Activated effector memory CD4-positive, alpha-beta T cell treated with Interleukin-2 at 50 U/mL for 16 hours (primary cell): ENCODE measurements at places on chromosomes 12 and 14.

DNA sequence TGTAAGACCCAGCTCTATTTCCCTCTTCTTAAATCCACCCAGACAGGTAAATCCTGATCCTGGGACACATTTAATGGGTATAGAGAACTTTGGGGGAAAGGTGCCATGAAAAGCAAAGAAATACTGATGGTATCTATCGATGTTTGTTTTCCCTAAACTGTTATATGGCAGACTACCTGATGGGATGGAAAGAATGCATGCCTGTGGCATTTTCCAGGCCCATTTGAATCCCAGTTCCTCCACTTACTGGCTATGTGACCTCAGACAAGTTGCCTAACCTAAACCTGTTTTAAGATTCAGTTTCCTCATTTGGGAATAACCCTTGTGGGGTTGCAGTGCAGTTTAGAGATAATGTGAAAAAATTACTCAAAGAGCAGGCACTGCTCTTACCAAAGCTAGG lies 404.5 kb downstream of the FUT8 start:
- DNase-seq: no peak

GRCh38 chr12:13071305-13072280 lies 27.4 kb downstream of the FAM234B start:
- no peak for DNase-seq

- no peak for DNase-seq
Measured at GRCh38 chr12:105725054-105725453, 394.6 kb downstream of the C12orf75 start.

DNA sequence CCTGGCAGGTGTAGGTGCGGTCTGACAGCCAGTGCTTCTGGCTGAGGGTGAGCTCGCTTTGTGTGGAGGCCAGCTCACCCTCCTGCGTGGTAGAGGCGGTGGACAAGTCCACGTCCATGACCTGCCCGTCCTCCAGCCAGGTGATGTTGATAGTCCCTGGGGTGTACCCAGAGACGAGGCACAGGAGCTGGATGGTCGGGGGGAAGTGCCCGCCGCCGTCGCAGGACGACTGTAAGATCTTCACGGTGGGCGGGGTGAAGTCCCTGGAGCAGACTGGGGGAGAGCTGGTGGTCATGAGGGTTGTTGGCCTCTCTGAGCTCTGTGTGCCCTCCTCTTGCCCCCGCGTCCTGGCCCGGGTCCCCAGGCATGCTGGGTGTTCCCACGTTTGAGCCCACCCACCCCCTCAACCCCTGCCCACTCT lies 74.6 kb downstream of the TMEM121 start:
- DNase-seq: no peak

DNA sequence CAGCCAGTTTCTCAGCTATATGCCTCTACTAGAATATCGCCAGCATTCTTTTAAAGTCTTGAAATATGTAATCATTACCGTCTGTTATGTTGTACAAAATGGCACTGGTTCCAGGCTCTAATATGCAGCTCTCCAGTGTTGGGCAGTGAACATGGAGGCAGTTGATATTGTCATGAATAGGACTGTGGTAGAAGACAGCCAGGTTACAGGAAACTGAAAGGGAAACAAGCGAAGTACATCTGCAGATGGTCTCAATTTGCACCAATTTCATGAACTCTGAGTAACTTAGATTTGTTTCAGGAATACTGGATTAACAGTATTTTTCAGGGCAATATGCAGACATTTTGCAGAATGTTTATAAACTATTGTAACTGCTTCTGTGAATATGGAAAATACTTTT lies 13.4 kb upstream of the KLHL42 start:
- no peak for DNase-seq

DNA sequence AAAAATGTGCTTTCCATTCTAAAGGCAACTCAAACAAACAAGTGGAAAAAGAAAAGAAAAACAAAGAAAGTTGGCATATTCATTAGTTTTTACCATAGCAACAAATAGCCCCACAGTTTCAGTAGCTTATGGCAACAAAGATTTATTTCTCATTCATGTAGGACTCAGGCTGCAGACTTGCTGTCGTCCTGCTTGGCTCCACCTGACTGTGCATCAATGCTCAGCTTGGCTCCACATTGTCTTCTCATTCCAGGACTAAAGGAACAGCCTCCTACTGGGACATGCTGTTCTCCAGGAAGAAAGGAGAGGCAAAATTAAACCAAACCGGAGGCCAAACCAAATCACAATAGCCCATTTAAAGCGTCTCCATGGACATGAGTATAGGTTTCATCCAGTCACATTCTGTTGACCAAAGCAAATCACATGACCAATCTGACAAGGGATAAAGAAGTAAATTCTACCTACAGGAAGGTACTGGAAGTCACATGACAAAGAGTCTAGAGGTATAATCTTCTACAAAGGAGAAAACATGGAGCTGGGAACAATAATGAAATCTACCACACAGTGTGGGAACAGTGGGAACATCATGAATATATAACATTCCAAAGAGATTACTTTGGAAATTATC lies 222.5 kb downstream of the PIK3C2G start:
- DNase-seq: no peak

DNA sequence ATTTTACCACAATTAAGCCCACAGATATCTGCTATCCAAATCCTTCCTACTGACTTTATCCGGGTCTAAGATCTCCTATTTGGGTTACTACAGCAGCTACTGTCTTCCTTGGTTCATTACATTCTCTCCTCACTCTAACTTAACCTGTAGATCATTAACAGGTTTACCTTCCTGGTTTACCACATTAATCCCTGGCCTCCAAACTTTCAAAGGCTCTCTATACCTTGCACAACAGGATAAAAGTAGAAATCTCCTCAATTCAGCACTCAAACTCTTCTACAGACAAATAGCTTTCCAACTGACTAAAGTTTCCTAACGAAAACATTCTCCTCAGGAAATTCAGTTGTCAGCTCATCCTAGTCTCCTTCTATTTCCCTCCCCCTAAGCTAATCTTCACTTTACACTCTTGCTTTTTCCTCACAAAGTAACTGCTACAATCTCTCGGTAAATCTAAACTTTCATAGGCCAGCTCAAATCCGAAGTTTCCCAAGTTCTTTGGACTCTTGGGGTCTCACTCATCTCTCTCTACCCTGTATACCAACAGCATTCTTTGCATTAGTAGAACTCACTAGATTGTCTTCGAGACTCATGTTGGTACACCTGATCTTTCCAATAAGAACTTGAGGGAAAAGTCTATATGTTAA lies 2.7 kb downstream of the BTBD7 start:
- no peak for DNase-seq

- DNase-seq: no peak
Measured at GRCh38 chr12:273382-273781, 10.7 kb upstream of the SLC6A13 start.

DNA sequence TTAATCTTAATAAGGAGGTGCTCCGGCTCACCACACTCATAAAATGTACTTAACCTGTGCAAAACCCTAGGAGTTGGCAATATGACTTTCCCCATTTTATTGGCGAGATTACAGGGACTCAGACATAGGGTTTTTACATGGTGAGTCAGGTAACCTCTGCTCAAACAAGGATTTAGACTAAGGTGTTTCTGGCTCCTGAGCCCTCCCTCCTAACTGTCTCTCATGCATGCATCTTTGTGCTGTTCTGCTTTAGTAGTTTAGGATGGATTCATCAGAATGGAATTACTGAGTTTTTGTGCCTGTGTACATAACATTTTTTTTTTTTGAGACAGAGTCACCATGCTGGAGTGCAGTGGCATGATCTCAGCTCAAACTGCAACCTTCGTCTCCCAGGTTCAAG lies 993.3 kb upstream of the TMEM132C start:
- DNase-seq: no peak

DNA sequence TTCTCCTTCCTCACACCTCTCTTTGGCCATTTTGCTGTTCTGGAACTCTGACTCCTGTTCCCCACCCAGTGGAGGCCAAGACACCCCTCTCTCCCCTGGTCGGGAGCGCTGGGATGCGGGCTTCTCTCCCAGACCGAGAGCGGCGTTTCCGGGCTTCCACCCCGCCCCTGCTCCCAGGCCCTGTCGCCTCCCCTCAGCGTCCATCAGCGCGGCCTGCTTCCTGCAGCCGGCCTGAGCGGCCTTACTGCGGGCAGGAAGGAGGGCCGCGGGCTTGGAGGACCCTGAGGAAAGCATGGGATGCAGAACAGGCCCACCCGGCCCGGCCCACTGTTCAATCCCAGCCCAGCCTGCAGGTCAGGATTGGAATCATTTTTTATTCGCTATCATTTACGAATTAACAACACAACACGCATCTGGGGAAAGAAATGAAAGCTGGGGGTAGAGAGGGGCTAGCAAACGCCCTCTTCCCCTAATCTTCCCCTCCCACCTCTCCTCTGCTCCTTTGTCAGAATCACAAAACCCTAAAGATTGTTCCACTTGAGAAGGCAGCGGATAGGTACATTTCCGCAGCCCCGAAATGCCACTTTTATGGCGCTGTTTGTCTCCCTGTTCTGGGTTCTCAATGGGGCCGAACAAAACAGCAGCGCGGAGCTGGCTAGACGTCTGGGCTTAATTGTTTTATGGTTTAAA lies 3.8 kb upstream of the HOXC8 start:
- no peak for DNase-seq

DNA sequence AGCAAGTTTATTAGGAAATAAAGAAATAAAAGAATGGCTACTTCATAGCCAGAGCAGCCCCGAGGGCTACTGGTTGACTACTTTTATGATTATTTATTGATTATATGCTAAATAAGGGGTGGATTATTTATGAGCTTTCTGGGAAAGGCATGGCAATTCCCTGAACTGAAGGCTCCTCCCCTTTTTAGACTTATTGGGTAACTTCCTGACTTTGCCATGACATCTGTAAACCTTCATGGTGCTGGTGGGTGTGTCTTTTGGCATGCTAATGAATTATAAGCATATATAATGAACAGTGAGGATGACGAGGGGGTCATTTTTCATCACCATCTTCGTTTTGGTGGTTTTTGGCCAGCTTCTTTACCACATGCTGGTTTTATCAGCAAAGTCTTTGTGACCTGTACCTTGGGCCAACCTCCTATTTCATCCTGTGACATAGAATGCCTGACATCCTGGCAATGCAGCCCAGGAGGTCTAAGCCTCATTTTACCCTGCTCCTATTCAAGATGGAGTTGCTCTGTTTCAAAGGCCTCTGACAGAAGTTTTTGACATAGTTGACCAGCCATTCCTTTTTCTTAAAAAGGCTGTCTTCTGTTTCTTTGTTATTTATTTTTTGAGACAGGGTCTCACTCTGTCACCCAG lies 11.1 kb upstream of the PTGES3 start:
- no peak for DNase-seq

GRCh38 chr12:45200491-45201043 lies 15.3 kb upstream of the ANO6 start:
- no peak for DNase-seq

DNA sequence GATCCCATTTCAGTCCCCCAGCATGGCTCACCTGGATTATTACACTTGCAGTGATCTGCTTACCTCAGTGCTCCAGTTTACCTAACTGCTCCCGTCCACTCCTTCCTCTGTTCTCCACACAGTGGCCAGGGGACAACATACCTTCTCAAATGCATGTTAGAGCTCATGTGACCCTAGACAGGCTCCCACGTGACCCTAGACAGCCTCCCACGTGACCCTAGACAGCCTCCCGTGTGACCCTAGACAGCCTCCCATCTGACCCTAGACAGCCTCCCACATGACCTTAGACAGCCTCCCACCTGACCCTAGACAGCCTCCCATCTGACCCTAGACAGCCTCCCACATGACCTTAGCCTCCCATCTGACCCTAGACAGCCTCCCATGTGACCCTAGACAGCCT lies 226.0 kb upstream of the TMEM132C start:
- no peak for DNase-seq

DNA sequence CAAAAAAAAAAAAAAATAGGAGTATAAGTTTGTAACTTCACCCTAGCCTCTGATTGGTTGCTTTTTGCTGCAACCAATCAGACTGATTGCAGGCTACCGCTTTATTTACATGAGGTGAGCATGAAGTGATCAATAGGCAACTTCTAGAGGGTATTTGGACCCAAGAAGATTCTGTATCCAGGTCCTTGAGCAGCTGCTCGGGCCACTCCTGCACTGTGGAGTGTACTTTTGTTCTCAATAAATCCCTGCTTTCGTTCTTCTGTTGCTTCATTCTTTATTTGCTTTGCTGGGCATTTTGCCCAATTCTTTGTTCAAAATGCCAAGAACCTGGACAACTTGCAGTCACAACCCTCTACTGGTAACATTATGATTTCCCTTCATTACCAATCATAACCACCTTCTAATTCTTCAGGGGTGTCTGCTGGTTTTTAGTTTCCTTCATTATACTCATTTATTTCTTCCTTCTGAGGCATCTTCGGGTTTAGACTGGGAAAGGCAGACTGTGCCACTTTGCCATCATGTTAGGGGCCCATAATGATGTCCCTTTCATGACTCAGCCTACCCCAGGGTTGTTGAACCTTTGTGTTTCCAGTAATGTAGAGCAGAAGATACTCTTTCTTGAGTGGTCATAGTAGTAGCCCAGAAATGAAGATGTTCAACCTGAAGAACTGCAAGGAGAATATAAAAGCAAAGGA lies 43.4 kb upstream of the LIMA1 start:
- DNase-seq: no peak

GRCh38 chr12:90060031-90060430 lies 351.4 kb upstream of the ATP2B1 start:
- DNase-seq: no peak

DNA sequence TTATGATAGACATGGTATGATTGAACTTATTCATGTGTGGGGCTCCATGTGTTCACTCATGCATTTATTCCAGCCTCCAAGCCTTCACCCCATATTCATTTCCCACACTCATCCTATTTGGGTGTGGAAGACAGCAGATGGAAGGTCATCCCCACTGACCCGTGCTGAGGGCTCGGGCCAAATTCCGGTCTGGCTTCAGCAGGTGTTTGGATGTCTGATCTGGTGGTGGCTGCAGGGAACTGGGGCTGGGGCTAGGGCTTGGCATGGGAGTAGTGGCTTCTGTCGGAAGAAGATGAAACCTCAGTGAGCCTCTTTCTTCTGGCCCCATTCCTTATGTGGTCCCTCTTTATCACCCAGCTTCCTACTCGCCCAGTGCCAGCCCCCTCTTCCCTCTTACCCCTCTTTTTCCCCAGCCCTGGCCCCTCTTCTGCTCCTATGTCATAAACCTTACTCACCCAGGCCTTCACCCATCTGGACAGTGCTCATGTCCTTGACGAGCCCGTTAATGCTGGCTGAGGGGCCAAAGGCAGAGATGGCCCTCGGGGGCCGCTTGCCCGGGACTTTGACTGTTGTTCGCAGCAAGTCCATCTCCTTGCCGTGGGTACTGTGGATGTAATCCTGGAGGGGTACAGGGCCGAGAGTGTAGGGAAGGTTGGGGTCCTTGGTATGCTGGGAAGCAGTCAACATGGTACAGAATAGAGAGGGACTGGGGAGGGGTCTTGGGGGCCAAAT lies 8.0 kb downstream of the AGAP2 start:
- DNase-seq: no peak

- DNase-seq: no peak
Measured at GRCh38 chr14:104007121-104007520, 64.8 kb upstream of the RD3L start.
